Stimulated activated CD4-positive, alpha-beta T cell treated with anti-CD3 and anti-CD28 coated beads, TNF-alpha, amount 100 ng/mL, for 24 hours (primary cell): ENCODE measurements at places on chromosomes 12 and 14.

- DNase-seq = no peak
Measured at GRCh38 chr14:84750763-84751554, 779.0 kb upstream of the FLRT2 start.

GRCh38 chr14:28782301-28782700, 15.7 kb downstream of the FOXG1 start:
- no peak for DNase-seq

DNA sequence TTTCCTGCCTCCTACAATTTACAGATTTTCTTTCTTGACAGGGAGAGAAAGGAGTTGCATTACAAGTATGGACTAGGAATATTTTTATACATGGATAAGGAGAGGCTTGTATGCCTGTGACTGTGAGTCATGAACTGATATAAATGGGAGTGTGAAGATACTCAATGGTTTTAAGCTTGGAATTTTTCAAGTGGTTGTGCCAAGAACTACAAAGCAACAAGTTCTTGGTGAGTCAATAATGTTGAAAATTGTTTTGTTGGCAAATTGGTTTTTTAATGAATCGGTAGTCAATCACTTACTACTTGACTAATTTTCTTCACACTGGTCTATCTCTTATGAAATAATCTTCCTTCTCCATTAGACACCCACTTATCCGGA, 58.9 kb upstream of the HMGA2 start:
- no peak for DNase-seq

DNA sequence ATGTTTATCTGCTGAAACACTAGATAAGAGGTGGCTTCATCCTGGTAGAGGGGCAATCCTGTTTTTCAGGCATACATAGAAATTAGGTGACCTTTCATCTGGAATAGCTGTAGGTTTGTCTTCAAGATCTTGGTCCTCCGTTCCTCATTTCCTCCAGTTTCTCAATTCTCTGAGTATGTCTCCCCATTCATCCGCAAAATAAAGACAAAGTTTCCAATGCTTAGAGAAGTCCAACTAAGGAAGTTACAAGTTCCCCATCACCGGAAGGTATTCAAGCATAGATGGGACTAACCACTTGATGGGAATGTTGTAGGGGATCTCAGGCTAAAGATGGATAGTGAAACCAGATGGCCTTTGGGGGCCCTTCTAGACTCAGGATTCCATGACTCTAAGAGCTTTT, 34.3 kb downstream of the ERG28 start:
- no peak for DNase-seq

DNA sequence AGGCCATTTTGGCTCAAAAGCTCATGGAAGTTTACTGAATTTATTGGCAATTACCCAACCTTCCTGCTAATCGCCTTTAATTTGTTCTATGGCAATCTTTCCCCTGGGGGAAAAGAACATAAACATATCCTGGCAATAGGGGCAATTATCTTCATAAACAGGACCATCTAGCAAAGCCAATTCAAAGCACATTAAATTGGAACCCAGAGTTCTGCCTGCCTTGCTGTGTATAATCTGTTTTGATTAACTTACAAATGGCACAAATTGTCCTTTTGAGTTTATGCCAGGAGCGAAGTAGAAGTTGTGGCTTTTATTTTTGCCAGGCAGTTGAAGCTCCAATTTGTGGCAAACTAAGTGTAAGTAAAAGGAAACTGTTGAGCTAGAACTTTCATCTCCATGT, 68.6 kb downstream of the C12orf50 start:
- no peak for DNase-seq

GRCh38 chr12:78118486-78118885, 287.8 kb downstream of the NAV3 start:
- DNase-seq = no peak

GRCh38 chr12:100326208-100326607, 30.7 kb upstream of the SLC17A8 start:
- no peak for DNase-seq

DNA sequence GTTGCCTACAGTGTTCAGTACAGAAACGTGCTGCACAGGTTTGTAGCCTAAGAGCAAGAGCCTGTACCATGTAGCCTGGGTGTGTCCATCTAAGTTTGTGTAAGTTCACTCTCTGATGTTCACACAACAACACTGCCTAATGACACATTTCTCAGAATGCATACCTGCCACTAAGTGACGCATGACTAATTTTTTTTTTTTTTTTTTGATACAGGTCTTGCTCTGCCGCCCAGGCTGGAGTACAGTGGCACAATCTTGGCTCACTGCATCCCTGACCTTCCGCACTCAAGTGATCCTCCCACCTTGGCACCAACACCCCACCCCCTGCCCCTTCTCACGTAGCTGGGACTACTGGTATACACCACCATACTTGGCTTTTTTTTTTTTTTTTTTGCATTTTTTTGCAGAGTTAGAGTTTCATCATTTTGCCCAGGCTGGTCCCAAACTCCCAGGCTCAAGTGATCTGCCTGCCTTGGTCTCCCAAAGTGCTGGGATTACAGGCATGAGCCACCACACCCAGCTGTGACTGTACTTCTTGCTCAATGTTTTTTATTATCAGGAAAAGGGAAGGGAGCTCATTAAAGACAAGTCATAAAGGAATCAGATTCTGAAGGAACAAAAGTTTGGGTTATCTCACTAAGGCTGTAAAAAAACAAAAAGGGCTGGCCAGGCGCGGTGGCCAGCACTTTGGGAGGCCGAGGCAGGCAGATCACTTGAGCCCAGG, 10.0 kb upstream of the CDC42BPB start:
- DNase-seq = no peak

DNA sequence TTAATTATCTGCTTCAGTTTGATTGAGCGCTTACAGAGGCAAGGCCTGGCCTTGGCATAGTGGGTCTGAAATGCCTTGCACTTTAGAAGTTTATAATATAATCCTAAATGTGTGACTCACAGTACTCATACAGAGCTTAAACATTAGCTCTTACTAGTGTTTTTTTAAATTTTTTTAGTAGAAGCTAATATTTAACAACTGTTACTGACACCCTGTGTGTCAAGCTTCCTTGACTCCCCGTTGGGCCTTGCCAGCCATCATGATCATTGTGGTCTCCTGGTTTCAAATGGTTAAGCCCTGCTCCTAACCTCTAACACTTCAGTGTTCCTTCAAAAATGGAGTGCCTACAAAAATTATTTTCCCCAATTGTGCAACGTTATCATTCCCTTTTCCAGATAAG, 126.9 kb downstream of the GALC start:
- DNase-seq = no peak

GRCh38 chr12:12520273-12520672, 42.4 kb downstream of the DUSP16 start:
- DNase-seq = no peak

- no peak for DNase-seq
Measured at GRCh38 chr14:103512701-103513611, 9.7 kb downstream of the CKB start.

GRCh38 chr14:75645056-75645455, 15.6 kb downstream of the ERG28 start:
- no peak for DNase-seq

GRCh38 chr12:56951582-56952339, 5.6 kb downstream of the RDH16 start:
- DNase-seq = no peak

DNA sequence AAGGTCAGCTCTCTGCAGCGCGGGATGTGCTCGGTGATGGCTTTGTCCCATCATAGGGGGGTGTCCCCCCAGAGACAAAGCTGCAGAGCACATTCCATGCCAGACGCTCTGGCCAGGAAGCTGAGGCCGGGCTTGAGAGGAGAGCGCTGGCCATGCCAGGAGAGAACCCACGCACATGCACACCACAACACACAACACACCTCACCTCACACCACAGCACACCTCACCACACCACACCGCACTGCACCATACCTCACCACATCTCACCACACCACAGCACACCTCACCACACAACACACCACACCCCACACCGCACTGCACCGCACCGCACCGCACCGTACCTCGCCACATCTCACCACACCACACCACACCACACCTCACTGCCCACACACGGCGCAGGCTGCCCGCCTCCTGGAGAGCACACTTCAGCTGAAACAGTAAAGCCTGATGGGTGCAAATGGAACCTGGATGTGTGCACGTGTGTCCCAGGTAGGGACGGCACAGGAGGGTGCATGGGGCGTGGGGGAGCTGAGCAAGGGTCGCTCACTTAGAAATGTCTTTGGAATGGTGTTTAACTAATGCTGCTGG, 10.8 kb downstream of the ANKRD9 start:
- no peak for DNase-seq

DNA sequence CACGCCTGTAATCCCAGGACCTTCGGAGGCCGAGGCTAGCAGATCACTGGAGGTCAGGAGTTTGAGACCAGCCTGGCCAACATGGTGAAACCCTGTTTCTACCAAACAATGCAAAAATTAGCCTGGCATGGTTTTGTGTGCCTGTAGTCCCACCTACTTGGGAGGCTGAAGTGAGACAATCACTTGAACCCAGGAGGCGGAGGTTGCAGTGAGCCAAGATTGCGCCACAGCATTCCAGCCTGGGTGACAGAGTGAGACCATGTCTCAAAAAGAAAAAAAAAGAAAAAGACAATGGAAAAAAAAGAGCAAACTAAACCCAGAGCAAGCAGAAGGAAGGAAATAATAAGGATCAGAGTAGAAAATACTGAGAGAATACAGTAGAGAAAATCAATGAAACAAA, 5.4 kb downstream of the CHURC1 start:
- DNase-seq = no peak

GRCh38 chr12:116332705-116333380, 55.4 kb upstream of the MED13L start:
- no peak for DNase-seq

DNA sequence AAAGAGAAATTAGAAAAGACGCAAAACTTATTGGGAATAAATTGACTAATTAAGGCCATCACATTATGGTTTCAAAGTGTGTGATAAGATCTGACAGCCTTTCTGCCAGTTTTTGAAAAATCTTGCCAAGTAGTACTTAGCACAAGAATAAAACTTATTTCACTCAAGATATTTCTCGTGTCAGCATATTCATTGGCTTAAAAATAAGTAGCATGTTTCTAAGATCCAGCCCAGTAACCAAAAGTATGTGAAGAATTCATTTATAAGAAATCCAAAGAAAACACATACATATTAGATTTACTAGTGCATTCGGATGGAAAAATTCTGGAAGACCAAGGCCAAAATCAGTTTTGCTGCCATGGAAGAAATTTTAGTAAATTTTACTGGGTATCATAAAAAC, 1135.0 kb downstream of the GALC start:
- DNase-seq = no peak

DNA sequence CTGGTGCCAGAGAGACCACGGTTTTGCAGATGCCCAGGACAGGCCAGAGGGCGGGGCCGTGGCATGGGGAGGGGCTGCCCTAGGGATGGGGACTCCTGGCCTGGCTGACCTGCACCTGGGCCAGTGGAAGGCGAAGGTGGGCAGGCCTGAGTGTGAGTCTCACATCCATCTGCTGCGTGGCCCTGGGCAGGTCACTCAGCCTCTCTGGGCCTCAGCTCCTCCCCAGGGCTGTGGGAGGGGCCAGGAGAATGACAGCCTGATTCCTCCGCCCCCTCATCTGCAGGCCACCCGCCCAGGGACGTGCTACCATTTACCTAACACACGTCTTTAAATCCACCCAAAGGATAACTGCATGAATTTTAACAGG, 90.9 kb downstream of the GALNT9 start:
- DNase-seq = no peak

GRCh38 chr12:111569363-111570083, 29.6 kb downstream of the ATXN2 start:
- no peak for DNase-seq

DNA sequence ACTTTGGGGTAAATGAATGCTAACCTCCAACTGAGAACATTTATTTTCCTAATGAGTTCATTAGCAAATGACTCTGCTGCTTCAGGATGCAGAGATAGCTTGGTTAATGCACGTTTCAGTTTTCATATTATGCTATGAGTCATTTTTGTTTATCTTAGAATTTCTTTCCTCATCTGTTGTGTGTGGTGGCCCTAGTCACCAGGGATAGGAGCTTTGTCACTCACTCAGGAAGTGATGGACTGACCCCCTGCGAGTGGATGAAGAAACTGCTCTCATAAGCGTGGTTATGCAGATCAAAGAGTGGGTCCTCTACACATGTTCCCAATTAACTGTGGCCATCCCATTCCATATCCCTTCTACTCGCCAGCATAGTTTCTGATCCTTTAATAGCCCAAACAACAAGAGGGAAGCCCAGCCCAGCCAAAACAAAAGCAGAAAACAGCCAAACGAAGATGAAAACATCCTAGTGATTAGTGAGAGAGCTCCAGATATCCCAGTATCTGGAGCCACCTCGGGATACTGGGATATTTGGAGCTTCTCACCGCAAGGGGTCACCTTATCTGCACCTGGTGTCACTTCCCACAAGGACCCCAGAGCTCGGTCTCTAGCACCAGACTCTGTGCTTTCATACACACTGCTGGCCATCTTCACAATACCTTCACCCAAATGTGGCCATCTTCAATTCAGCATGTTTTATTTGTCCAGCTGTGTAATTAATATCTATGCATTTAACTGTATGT, 8.6 kb downstream of the TC2N start:
- DNase-seq = no peak

- no peak for DNase-seq
Measured at GRCh38 chr12:7395950-7396349, 48.0 kb downstream of the CD163L1 start.

DNA sequence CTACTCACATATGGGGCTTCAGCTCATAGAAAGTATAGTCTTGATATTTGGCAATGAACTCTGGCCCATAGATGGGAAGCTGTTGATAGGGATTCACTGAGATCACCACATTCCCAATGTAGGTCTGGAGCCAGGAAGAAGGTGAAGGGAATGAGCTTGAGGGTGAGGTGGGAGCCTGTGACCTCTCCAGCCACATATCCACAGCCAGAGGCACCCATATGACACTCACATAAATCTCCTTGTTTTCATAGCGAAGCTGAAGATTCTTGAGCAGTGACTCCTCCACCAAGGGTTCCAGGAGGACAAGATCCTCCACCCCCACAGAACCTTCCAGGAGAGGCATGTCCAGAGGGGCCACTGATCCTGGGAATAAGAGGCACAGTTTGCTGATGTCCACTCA, 1.9 kb downstream of the MYO1A start:
- DNase-seq = no peak

DNA sequence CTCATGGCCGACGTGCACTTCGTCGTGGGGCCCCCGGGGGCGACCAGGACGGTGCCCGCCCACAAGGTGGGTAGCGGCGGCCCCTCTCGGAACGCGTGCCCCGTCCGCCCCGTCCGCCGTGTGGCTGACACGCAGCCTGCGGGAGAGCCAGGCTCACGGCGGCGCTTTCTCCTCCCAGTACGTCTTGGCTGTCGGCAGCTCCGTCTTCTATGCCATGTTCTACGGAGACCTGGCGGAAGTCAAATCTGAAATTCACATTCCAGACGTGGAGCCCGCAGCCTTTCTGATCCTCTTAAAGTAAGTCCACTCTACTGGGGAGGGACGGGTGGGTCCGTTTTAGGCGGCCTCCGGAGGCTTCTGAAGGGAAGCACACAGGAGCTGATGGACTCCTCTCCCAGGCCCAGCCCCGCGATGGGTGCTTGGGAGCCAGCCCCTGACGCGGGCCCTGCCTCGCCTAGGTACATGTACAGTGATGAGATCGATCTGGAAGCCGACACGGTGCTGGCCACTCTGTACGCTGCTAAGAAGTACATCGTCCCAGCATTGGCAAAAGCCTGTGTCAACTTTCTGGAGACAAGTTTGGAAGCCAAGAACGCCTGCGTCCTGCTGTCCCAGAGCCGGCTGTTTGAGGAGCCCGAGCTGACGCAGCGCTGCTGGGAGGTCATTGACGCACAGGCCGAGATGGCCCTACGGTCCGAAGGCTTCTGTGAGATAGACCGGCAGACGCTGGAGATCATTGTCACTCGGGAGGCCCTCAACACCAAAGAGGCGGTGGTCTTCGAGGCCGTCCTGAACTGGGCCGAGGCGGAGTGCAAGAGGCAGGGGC, 1.1 kb downstream of the BTBD6 start:
- DNase-seq = no peak

- no peak for DNase-seq
Measured at GRCh38 chr12:1740161-1740948, 49.5 kb downstream of the ADIPOR2 start.
